Fibroblast of skin of abdomen (primary cell): ENCODE measurements at places on chromosomes 13 and 19.

GRCh38 chr19:55068950-55069864 is 6.3 kb upstream of the RDH13 start:
- DNase-seq: no peak

- no peak for DNase-seq
Measured at GRCh38 chr19:12260861-12261260, 33.8 kb downstream of the ZNF44 start.

DNA sequence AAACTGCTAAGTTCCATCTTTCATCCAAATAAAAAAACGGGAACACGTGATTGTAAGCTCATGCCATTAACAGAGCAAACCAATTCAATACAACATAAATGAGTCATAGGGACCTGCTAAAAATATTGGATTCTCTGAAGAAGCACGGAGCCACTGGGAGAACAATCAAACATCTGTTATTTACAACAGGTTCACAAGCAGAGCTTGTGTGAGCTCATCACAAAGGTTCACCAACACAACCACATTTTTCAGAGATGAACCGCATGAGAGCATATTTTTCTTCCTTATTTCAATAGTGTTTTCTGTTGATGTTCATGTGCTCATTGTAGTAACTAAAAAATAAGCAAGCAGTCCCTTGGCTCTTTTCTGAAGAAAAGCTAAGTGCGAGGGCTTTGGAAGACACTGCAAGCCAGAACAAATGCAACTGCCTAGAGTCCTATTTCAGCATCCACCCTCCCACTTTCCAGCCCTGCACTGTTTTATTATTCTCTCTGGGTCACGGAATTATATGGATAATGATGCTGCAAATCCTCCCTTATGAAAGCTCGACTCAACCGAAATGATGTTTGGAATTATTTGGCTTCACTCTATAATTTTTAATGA is 545.8 kb downstream of the LIG4 start:
- DNase-seq: no peak

GRCh38 chr19:39057615-39058014 is 25.3 kb upstream of the FBXO27 start:
- no peak for DNase-seq

GRCh38 chr19:35120492-35120891 is 4.9 kb downstream of the FXYD3 start:
- DNase-seq: peak; percentile 79

DNA sequence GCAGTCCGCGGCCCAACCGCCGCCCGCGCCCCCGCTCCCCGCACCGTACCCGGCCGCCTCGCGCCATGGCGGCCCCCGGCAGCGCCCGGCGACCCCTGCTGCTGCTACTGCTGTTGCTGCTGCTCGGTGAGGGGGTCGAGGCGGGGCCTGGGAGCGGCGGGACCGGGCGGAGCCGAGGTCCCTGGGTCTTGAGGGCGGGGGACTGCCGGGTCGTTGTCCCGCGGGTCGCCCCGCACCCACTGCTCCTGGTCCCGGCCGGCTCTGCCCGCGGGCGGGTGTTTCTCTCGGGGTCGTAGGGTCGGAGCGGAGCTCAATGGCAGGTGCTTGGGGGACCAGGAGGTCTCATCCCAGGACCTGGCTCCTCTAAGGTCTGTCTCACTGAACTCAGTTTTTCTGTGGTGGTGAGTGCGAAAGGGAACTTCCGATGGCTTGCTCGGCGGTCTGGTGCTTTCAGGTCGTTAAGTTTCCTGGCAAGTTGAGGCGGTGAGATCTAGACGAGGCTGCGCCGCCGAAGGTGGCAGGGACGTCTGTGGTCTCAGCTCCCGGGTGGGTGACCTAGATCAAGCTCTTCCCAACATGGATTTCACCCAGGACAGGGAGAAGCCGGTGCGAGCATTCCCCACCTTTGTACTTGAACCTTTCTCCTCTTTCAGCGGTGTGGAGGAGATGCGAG is 467 bp downstream of the LAMP1 start:
- DNase-seq: no peak

GRCh38 chr13:100789025-100789424 is 114.4 kb upstream of the TMTC4 start:
- no peak for DNase-seq

DNA sequence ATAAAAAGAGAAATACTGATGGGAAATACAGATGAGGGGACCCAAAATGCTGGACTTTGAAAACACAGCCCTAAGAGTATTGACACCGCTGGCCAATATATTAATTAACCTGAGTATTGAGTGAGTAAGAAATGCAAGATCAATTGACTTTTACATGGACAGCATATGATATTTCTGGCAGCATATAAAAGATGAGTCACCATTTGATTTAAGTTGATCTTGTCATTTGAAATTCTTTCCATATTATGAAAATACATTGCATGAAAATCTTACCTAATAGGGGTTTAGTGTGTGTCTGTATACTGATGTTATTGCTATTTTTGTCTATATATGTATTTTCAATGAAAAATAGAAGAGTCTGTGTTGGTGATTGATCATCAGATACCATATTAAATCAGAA is 619.6 kb downstream of the KCTD12 start:
- peak; percentile 23 for DNase-seq

- peak; percentile 49 for DNase-seq
Measured at GRCh38 chr13:94344126-94344818, 135.2 kb downstream of the DCT start.

- DNase-seq: no peak
Measured at GRCh38 chr19:7483720-7484201, 5.1 kb downstream of the PEX11G start.

DNA sequence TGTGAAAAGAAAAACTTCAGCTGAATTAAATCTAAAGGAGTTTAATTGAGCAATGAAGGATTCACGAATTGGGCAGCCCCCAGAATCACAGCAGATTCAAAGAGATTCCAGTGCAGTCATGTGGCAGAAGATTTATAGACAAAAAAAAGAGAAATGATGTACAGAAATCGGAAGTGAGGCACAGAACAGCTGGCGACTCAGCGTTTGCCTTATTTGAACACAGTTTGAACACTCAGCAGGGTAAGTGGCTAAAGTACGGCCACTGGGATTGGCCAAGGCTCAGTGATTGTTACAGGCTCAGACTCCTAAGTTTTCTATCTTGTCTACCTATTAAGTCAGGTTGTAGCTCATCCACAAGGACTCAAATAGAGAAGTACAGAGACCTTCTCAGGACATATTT is 11.6 kb upstream of the CFAP97D2 start:
- peak; percentile 57 for DNase-seq

- no peak for DNase-seq
Measured at GRCh38 chr13:80865329-80865728, 524.4 kb upstream of the SPRY2 start.
